ENCODE measurements at places on chromosomes 11 and 22.

DNA sequence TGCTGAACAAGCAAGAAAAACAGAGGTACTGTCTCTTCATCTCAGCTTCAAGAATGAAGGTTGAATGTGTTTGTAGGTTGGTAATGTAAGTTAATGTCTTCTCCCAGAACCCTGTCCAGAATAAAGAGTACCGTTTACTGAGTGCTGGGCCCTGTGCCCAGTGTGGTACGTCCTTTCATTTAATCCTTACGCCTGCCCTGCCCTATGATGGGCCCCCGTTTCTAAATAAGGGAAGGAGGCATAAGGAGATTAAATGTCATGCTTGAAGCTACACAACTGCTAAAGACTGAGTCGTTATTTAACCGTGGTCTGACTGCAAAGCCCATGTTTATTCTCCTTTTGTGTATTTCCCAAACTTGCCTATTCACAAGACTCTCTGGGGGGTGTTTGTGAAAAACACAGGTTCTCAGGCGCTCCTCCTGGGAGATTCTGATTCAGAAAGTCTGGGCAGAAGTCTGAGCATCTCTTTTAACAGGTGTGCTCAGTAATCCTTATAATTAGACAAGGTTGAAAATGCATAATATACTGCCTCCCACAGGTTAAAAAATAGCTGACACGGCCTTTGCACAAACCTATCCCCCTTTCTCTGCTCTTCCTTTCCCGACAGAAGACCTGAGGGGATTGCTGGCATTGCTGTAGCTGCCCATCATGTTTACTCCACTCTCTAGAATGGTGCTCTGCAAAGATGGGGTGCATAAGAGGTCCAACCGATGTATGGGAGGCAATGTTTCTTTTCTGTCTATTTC, 56.3 kb upstream of the ZBTB44 start:
- ATAC-seq = no peak

DNA sequence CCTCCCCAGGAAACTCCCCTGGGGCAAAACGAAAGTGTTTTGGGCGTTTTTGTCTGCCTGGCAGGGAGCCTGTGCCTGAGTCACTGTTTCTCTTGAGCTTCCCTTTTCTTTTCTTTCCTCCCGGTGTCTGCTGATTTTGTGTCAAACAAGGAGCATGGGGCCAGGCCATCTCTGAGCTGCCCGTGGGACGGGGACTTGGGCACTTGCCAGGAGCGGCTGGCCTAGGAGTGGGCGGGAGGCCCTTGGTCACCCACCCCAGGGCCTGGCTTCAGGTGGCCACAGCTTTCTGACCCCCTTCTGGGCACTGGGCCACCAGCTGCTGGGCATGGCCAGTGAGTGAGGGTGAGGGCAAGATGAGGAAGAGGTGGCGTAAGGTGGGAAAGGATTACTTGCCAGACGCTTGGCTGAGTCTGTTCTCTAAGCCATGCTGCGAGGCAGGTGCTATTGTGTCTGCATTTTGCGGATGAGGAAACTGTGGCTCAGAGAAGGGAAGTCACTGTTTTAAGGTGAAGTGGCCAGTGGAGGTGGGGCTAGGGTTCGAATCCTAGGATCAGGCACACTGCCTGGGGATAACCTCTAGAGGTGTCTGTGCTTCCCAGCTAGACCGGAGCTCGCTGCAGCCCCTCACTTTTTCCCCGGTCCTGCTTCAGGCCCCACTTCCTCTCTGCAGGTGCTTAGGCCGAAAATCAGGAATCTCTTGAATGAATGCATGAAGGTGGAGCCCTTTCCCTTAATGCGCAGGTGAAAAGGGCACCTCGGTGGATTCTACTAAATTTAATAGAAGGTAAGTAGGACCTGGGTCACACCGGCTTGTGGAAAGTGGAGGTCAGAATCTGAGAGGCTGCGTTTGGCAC, 7.8 kb upstream of the NFAM1 start:
- ATAC-seq = peak; percentile 48

DNA sequence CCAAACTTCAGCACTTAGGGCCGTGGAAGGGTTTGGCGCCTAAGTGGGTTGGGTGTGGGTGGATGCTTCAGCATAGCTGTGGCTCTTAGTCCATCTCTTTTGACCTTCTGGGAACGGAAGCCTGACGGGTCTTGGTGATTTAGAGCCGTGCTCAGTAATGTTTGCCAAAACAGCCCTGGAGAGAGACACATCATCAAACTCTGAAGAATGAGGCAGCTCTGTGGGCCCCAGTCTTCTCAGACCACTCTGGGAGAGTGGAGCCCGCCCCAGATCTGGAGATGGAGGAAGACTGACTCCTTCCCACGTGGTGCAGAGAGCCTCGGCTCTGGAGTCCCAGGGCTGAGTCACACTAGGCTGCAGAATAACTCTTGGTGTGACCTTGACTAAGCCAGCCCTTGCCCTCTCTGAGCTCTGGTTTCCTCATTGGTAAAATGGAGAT, 168.9 kb downstream of the C11orf91 start:
- no peak for ATAC-seq

- no peak for ATAC-seq
These were observed 34.7 kb downstream of the USP35 start for GRCh38 chr11:78223320-78223954.

GRCh38 chr11:17596310-17596669, 49.2 kb downstream of the OTOG start:
- ATAC-seq = no peak

DNA sequence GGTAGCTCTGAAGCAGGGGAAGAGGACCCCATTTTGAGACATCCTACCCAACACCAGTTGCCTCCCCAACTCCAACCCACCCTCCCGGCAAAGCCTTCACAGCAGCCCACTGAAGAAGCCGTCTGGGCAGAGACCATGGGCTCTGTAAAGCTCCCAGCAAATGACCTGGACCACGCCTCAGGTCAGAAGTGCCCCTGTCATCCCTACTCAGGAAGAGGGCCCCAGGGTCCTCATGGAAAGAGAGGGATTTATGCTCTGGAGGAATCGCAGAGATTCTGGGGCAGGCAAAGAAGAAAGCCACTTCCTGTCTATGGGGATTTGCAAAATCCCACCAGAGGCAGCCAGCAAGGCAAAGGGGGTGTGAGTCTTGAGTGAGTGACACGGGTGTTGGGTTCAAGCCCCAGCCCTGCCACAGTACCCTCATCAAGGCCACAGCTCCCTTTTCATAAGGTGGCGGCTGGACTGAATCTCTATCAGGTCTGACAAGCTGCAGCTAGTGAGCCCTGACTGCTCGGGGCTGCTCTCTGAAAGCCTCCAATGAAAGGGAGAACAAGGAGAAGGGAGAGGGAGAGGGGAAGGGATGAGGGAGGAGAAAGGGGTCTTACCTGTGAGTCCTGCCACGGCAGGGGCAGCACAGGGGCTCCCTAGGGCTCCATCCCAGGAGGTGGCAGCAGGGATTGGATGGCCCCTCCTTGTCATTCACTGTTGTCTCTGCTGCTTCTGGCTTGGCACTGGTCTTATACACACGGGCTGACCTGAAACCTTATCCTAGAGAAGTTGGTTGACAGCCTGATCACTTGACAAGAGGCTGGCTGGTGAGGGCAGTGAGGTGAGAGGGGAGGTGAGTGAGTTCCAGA, at the start of gene UCP3:
TSS of gene UCP3 (minus strand) at position 713 of the 857 bp plus-strand sequence. CDS start 2,043 bp downstream, outside the sequence.
- ATAC-seq = no peak

GRCh38 chr11:44011797-44012196, 36.0 kb upstream of the ACCSL start:
- ATAC-seq = no peak

GRCh38 chr11:70481625-70482528, 83.5 kb downstream of the CTTN start:
- ATAC-seq = peak; percentile 66

DNA sequence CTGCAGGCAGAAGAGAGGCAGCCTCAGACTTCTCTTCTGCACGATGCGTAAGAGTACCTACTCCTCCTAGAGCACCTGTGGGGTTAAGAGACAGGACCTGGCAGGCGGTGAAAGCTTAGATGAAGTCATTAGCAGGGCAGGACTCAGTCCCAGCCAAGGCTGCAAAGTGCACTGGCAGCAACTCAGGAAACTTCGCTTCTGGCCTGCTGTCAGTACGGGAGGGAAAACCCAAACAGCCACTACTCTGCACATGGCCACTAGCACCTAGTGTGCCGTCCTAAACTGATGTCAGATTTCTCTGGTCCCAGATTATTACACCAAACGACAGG, 8.8 kb upstream of the KLHL35 start:
- peak; percentile 61 for ATAC-seq

GRCh38 chr11:117816846-117817367, 7.6 kb downstream of the FXYD2 start:
- ATAC-seq = no peak

GRCh38 chr11:73585834-73586575, 11.9 kb downstream of the FAM168A start:
- peak; percentile 60 for ATAC-seq
